GM23248 (cell line): ENCODE measurements at places on chromosomes 4 and X. TPM values are rescaled to one million over a fixed set of nuclear protein-coding genes. Genes with fewer than 3 reads are reported as not detected.

GRCh38 chr4:14871676-14872430 lies 130.4 kb upstream of the CPEB2 start:
- DNase-seq: peak; percentile 16

- peak; percentile 91 for DNase-seq
Observed at GRCh38 chr4:125313497-125313896, 1.3 kb upstream of the FAT4 start.

GRCh38 chr4:147509386-147509785 lies 28.5 kb downstream of the EDNRA start:
- DNase-seq: no peak

The S100G gene
- not detected in 2 replicates for total RNA-seq

- no peak for DNase-seq
Observed at GRCh38 chr4:4558881-4559280, 17.0 kb upstream of the STX18 start.

DNA sequence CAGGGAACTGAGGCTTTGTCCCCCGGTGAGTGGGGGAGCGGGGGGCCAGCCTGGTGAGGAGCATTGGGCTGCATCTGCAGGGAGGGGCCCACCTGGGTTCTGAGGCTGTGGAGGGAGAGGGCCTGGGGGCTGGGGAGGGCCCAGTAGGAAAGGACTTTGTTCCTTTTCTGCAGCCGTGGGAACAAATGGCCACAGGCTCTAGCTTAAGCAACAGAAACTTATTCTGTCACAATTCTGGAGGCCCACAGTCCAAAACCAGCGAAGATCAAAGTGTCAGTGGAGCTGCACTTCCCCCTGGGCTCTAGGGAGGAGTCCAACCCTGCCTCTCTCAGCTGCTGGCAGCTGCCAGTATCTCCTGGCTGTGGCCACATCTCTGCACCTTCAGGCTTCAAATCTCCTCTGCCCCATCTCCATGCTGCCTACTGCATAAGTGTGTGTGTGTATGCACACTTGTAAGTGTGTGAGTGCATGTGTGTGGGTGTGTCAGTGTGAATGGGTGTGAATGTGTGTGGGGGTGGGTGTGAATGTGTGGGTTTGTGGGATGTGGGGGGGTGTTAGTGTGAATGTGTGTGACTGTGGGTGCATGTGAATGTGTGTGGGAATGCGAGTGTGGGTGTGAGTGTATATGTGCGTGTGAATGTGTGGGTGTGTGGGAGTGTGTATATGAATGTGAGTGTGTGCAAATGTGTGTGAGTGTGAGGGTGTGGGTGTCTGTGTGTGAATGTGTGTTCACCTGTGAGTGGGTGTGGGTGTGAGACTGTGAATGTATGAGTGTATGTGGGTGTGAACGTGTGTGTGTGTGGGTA lies 204.5 kb upstream of the PSAPL1 start:
- DNase-seq: no peak

The GPM6B gene
- total RNA-seq: 0.65 TPM in 1 of 2 replicates, not detected in the other

- no peak for DNase-seq
Observed at GRCh38 chrX:72045141-72045540, 86.6 kb downstream of the RTL5 start.

DNA sequence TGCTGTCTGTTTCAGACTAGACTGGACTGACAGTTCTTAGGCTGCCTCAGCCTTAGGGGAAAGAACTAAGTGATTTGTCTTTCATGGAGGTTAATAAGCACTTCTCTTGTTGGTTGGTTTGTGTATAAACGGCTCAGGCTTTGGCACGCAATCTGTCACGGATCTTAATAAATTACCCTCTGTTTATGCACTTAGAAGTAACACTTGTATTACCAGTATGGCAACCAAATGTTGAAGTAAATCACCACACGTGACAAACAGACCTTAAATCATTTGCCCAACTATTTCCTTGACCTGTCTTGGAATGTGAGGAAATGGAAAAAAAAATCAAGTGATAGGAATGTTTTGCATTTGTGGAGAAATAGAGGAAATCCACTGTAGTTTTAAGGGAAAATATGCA lies 69.9 kb downstream of the TEX13A start:
- no peak for DNase-seq

The ZMAT1 gene
- not detected in 2 replicates for total RNA-seq

- DNase-seq: no peak
Observed at GRCh38 chrX:12804655-12805054, 13.4 kb downstream of the PRPS2 start.

The FREM3 gene
- total RNA-seq: not detected in 2 replicates

GRCh38 chrX:44071847-44072551 lies 98.8 kb upstream of the NDP start:
- peak; percentile 70 for DNase-seq

- no peak for DNase-seq
Observed at GRCh38 chr4:1833307-1834046, 22.5 kb downstream of the LETM1 start.

The RAB40AL gene
- 0.32 TPM in 1 of 2 replicates, not detected in the other for total RNA-seq

DNA sequence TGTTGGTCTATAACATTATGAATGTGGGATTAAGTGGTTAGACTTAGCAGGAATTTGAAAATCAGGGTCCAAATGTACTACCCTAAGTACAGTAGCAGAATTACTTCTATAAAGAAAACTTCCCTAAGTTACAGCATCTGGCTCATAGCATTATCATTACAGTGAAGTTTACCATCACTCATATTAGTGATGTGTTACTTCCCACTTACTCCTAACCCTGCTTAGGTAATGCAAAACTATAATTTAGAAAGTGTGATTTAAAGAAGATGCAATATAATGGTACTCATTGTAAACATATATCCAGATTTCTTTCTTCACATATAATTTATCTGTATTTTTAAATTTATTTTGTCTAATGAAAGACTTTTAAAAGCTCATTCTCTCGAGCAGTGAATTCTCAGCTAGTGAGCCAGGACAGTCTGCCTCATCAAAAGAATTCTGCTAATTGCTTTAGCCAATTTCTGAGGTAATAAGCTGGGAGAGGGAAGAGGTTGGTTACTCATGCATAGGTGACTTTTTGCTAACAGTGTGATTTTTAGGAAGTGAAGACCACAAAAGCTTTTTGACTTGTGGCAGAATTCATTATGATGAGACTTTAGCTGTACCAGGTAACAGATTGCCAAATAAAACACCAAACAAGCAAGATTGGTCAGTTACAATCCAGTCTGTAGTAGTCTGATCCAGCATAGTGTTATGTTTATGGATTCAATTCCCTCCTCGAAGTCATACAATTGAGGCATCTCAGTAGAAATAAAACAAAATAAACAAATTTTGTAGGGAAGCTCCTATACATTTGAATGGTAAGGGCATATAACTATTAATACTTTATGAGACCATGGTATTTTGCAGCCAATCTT lies 21.0 kb downstream of the PLS3 start:
- peak; percentile 40 for DNase-seq

- DNase-seq: no peak
Observed at GRCh38 chr4:185587427-185588161, 52.3 kb upstream of the PDLIM3 start.

GRCh38 chrX:85627363-85627762 lies 247.9 kb upstream of the POF1B start:
- peak; percentile 24 for DNase-seq
